HS-5 (cell line): ENCODE measurements at places on chromosomes 2 and 18.

GRCh38 chr2:181218401-181218821, 238.0 kb downstream of the UBE2E3 start:
- no peak for DNase-seq

DNA sequence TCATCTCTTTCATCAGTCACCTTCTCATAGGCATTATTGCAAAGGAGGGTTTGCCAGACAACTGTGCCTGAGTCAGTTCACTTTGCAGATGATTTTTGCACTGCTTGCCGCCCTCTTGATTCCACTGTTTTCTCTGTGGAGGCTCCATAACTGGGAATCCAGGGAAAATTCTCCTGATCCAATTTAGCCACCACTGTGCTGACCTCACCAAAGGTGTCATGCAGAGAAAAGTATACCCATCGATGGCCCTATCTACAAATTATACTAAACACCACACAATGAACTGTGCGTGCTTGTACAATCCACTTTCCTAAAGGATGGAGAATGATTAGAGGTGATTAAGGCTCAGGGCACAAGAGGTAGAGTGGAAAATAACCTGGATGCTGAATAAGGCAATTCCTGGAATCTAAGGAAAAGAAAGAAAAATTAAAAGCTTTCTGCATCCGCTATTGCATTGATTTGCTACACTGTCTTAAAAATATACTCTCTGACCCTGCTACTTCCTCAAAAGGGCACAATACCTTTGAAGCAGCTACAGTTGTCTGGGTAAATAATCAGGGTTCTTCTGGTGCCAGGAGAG, 409.4 kb downstream of the RIT2 start:
- DNase-seq, result no peak

- DNase-seq, result no peak
Observed at GRCh38 chr2:50956886-50957285, 75.0 kb downstream of the NRXN1 start.

DNA sequence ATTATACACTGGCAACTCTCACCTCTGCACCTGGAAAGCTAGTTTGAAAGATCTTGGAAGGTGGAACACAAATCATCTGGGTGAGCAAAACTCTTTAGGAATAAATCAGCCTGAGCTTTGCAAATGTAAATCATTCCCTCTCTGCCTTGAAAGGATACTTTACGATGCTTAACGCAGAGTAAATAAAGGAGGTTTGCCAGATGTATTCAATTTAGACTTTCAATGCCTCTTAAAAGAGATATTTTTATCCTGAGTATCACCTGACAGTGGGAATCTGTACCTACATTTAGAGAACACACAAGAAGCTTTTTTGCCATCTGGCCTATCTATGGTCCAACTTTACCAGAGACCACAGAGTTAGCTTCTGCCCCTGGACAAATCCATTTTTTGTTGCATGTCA, 983.2 kb upstream of the CDH2 start:
- DNase-seq, result no peak

GRCh38 chr2:181231886-181232621, 225.1 kb upstream of the ITGA4 start:
- peak; percentile 23 for DNase-seq

GRCh38 chr2:154233231-154233630, 361.5 kb downstream of the GALNT13 start:
- DNase-seq, result no peak

- no peak for DNase-seq
Observed at GRCh38 chr18:7678801-7679200, 111.7 kb downstream of the PTPRM start.

- DNase-seq, result no peak
Observed at GRCh38 chr2:240214790-240215675, 74.6 kb upstream of the OTOS start.

- no peak for DNase-seq
Observed at GRCh38 chr2:119531292-119531691, 7.0 kb upstream of the SCTR start.

- no peak for DNase-seq
Observed at GRCh38 chr18:58576638-58577251, 52.1 kb downstream of the ALPK2 start.

DNA sequence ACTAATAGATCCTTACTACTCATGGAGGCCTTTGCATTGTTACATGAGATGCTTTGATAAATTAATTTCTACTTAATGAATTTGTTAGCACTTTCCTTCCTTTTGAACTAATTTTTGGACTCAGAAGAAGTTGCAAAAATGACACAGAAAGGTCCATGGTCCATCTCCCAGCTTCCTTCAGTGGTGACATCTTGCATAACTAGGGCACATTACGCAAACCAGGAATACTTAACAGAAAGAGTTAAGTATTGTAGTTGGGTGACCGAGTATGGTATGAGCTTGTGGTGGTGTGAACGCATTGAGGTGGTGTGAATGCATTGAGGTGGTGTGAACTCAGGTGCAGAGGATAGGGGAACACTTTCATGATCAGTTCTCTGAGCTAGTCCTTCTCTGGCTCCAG, 151.1 kb upstream of the TWIST2 start:
- DNase-seq, result no peak

DNA sequence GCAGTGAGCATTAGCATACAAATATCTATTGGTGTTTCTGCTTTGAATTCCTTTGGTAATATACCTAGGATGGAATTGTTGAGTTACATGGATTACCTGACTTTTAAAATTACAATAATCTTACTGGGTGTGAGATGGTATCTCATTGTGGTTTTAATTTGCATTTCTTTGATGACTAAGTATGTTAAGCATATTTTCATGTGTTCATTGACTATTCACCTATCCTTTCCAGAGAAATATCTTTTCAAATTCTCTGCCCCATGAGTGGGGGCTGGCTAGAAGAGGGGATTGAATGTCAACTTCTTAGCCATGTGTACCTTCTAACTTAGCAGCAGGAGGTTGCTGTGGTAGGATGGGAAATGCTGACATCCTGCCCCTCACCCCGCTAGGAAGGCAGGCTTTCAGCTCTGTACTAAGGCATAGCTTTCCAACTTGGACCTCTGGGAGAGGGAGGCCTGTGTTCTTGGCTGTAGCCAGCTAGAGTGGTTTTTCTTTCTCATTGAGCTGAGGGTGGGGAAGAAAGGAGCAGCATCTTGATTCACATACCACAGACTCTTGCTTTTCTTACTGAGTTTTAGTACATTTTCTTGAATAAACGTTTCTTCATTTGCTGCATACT, 63.3 kb upstream of the TTC27 start:
- no peak for DNase-seq

DNA sequence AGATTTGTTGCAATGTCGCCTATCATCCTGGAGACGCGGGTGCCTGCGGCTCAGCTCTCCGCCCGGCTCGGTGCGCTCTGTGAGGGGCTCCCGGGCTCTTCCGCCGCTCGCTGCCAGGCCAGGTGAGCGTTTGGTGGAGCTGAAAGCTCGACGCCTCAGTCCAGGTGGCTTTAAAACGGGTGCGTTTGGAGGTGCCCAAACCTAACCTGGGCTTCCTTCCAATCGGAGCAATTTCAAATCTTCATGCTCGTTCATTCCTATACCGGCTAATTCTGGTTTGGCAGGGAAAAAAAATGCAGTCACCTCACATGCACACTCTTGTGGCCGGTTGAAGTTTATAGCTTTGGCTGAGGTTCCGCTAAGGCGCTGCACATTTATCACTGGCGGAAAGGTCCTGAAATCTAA, at the start of gene SLC16A14:
Gene SLC16A14 (minus strand): TSS at position 274 of the 405 bp plus-strand sequence. CDS start 9,572 bp downstream, outside the sequence.
- no peak for DNase-seq

GRCh38 chr2:176473177-176473576, 203.9 kb downstream of the MTX2 start:
- no peak for DNase-seq

- DNase-seq, result peak; percentile 36
Observed at GRCh38 chr2:219309278-219309677, at the start of gene PTPRN. Gene PTPRN, minus strand, starts transcription at chr2:219309401. Its CDS starts 69 bp downstream, at chr2:219309332.

GRCh38 chr2:7094231-7094741, 177.1 kb downstream of the RNF144A start:
- DNase-seq, result no peak

- no peak for DNase-seq
Observed at GRCh38 chr2:12207491-12207890, 461.1 kb downstream of the LPIN1 start.

DNA sequence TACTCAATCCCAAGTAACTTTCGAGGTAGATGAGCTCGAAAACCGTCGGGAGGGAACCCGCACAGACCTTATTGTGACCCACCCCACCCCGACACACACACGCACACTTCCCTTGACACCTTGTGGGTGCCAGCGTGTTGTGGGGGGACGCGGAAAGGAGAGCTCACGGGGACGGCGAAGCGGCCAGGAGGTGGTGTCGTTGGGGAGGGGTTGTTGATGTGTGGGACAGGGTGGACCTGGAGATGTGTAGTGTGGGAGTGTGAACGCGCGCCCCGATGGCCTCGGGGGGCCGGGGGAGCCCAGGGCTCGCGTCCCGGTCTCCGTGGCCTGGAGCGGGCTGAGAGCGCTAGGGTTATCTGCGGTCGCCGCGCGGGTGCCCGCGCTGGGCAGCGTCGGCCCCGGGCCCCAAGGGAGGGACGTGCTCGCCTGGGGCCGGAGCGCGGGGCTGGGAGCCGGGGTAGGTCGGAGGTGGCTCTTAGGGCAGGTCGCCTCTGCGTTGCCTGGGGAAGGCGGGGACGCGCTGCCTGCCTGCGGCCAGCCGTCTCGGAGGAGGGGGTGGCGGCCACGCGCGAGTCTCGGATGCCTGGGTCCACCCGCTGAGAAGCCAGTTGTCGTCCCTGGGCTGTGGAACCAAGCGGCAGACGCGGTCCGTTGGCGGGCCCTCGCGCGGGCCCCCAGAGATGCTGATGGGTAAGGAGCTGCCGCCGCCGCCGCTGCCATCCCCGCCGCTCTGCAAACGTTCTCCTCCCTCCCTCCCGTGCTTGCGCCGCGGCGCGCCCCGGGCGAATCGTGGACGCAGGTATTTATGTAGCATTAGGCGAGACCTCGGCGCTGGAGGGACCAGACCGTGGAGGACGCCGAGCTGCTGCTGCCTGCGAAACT, 1.6 kb downstream of the KLHL29 start:
- no peak for DNase-seq

- no peak for DNase-seq
Observed at GRCh38 chr2:28155086-28155485, 237.6 kb upstream of the FOSL2 start.

DNA sequence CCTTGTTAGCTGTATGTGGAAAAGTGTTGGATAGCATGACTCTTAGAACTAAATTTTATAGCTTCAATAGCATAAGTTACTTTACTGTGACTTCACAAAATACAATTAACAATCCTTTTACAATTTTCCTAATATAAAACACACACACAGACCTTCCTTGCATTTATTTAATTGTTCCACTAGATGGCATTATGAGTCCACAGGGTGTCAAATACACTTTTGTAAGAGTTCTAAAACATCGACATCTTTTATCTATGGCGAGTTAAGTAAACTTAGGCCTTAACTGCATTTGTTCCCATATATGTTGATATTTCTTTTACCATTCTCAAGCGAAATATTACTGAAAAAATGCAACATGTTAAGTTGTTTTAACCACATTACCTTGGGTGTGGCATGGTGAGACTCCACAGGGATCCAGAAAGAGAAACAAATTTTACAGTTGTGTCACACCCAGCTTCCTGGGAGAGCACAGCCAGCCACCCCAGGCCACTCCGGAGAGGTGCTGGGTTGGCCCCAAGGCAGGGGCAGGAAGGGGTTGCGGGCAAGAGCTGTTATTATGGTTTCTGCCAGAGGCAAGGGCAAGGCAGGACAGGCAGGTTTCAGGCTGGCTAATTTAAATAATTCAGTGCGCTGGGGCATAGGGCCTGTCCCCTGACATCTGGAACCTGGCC, 312.4 kb upstream of the MC4R start:
- DNase-seq, result no peak

GRCh38 chr18:69071680-69072079, 273.8 kb downstream of the CCDC102B start:
- no peak for DNase-seq

GRCh38 chr2:220503431-220503830, 876.0 kb downstream of the SLC4A3 start:
- no peak for DNase-seq

DNA sequence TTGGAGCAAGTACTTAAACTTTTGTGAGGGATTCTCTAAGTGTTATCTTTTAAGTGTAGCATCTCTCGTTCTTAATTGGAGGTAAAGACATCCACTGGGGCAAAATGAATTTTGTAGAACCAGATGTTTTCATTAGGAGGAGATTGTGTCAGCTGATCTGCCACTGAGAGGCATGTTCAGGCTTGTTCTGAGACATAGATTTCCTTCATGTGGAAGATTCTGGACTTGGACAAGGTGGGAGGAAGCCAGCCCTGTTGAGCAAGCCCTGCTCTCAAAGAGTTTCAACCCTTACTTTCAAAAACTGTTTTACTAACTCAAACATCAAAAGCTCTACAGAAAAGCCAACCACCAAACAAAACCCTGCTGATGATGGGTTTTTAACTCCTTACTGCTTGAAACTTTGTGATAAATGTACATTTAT, 6.5 kb downstream of the MAP4K4 start:
- no peak for DNase-seq

GRCh38 chr2:44674473-44675284, 266.8 kb upstream of the SIX3 start:
- no peak for DNase-seq

GRCh38 chr2:120732506-120733237, 3.0 kb upstream of the GLI2 start:
- DNase-seq, result no peak

DNA sequence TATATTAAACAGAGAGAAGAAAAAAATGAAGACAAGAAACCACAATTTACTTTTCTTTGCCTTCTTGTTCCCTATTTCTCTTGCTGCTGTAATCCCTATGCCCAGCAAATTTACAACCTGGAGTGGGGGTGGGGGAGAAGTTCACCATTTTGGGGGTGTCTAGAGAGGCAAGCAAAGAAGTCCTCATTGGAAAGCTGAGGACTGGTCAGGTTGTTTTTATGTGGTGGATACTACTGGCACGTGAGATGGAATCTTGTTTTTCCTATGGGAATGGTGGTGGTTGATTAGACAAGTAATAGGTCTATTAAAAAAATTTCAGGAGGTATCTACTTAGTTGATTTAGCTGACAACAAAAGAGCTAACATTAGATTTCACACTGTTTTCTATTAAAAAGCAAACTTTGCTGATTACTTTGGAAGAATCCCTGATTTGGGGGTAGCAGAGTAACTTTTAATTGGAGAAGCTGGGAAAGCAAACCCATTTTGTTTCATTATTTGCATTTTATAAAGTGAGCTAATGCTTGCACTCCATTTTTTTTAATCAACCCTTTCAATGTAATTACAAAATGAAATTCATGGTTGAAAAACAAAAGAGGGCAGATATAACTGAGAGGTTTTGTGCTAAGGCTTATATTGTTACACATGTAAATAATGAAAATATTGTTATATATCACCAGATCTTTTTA, 6.0 kb downstream of the POU3F3 start:
- DNase-seq, result no peak
